ENCODE measurements at places on chromosomes 12 and 14.

- DNase-seq, result no peak
Observed at GRCh38 chr12:113684908-113685782, 213.5 kb upstream of the LHX5 start.

GRCh38 chr14:49861699-49862088, 9.1 kb upstream of the NEMF start:
- DNase-seq, result peak; percentile 54

GRCh38 chr12:25553098-25553497, at the start of gene LMNTD1:
LMNTD1 (minus strand) TSS chr12:25553283; CDS start chr12:25552959, 324 bp downstream.
- DNase-seq, result no peak

DNA sequence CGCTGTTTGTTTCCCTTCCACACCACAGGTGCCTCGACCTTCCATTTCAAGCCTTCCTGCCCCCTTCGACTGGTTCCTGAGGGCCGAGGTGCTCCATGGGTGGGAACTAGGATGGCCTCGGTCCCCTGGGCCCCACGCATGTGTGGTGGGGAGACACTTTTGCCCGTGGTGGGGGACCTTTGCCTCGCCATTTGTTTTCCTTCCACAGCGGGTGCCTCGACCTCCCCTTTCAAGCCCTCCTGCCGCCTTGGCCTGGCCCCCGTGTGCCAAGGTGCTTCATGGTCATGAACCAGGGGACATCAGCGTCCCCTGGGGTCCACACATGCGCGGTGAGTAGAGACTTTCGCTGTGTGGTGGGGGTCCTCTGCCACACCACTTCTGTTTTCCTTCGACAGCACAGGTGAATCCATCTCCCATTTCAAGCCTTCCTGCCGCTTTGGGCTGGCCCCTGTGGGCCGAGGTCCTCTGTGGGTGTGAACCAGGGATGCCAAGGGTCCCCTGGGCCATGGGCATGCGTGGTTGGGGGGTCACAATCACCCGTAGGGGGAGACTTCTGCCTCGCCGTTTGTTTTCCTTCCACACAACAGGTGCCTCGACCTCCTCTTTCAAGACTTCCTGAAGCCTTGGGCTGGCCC, 364.4 kb downstream of the ALG10 start:
- no peak for DNase-seq

GRCh38 chr14:21840765-21841164, 167.1 kb upstream of the OR4E1 start:
- DNase-seq, result no peak

DNA sequence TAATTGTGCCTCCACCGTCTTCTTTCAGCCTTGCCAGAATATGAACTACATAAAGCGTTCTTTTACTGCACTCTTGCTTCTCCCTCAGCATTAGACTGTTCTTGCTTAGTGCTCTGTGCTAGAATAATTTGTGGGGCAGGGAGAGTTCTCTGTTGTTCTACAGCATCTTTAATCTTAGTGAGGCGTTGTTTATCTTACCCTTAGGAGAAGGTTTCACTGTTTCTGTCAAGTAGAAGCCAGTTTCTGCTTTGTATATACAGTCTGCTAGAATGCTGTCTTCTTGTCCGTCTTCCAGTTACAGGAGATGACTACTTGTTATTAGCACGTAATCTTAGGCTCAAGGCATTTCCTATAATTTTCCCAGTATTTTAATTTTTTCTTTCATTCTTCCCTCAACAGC, 458.0 kb downstream of the FLRT2 start:
- DNase-seq, result no peak

DNA sequence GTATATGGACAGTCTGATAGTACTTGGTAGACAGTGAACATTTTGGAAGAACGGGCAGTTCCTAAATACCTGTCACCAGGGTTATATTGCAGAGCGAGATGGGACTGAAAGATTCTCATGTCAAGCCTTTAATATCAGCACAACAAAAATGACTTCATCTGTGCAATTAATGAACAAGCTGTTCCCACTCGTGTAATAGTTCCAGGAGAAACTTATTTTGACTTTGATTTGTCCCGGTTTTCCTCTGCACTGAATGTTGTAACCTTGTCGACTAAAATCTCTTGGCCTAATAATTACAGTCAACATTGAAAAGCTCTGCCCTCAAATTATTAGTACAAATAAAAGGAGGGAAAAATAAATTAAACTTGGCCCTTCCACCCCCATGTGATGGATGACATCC, 79.5 kb downstream of the WASHC3 start:
- no peak for DNase-seq

- no peak for DNase-seq
Observed at GRCh38 chr14:58356268-58356667, 39.5 kb upstream of the TOMM20L start.

GRCh38 chr14:62988967-62989366, 56.3 kb downstream of the KCNH5 start:
- no peak for DNase-seq

DNA sequence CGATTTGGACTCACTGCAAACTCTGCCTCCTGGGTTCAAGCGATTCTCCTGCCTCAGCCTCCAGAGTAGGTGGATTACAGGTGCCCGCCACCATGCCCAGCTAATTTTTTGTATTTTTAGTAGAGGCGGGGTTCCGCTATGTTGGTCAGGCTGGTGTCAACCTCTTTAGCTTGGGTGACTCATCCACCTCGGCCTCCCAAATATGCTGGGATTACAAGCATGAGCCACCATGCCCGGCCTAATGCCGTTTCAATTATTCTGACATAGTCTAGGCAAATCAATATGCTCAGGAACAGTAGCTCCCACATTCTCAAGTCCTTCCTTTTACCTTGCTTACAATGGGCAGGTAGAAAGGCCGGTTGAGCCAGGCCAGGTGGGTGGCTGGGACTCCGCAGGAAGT, 82.0 kb upstream of the EEA1 start:
- no peak for DNase-seq

GRCh38 chr12:59182191-59182590, 261.9 kb upstream of the LRIG3 start:
- DNase-seq, result peak; percentile 2

DNA sequence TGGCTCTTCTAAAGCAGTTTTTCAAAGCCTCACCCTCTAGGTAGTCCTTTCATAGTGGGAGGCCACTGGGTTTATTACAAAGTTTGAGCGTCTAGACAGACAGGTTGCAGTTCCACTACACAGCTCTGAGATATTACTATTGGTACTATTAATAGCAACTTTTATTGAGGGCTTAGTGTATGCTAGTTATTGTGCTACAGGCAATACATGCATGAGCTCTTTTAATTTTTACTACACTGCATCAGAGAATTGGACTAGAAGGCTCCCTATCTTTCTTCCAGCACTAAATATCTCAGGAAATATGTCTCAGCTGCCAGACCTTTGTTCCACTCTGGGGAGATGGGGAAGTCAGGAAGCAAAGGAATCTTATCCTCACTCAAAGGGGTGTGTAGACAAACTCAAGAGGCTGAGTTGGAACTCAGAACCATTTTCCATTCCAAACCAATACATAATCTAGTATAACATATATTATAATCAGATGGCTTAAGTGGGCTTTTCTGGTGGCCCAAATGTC, 161.8 kb upstream of the SLC38A2 start:
- DNase-seq, result no peak

DNA sequence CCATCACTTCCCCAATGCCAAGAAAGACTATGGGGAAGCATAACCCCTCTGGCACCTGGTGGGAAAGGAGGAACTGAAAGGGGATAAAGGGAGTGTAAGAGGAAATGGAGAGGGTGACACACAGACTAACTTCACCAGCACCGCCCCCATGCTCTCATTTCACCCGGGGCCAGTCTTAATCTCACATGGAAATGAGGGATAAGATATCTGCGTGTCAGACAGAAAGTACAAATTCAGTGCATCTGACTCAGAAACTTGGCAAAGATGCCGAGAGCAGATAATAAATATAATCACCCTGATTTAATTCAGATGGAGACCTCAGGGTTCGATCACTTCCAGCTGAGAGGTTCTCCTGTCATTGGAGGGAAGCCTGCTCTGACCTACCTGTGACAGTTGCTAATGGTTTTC, 191.6 kb downstream of the DUSP6 start:
- DNase-seq, result peak; percentile 47

- no peak for DNase-seq
Observed at GRCh38 chr12:91695964-91696363, 449.7 kb downstream of the BTG1 start.

- no peak for DNase-seq
Observed at GRCh38 chr12:91111366-91112325, at the start of gene LUM. LUM (minus strand) TSS chr12:91111494; CDS start chr12:91108979, 2,515 bp downstream.

DNA sequence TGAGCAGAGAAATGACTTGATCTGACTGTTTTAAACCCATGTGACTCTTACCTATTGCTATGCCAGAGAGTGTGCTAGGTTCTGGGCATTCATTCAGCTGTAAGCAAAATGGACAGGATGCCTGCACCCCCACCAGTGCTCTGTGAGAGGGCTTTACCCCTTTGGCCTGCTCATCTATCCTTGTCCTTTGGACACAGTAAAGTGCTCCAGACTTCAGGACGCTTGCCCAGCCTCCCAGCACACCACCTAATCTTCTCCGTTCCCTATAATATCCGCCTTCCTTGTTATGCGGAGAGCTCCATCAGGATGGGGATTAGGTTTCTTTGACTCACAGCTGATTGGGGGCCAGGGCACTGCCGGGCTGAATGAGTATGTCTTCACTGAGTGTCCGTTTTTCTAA, 4.4 kb upstream of the ZNF839 start:
- DNase-seq, result no peak

DNA sequence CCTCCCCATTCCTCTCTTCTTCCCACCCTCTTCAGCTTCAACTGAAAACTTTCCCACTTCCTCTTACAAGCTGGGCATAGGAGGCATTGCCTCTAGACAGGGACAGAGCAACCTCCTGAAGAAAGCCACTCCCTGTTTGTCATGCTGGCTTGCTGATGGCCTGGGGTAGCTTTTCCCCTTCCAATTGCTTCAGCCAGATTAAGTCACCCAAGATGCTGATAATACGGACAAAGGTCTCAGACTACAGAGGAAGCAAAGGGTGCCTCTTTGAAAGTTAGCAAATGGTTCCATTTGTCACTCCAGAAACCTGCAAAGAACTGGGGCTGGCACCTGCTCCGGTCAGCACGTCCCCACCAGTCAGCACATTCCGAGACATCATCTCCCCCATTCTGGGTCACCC, 6.0 kb downstream of the KRT2 start:
- no peak for DNase-seq

DNA sequence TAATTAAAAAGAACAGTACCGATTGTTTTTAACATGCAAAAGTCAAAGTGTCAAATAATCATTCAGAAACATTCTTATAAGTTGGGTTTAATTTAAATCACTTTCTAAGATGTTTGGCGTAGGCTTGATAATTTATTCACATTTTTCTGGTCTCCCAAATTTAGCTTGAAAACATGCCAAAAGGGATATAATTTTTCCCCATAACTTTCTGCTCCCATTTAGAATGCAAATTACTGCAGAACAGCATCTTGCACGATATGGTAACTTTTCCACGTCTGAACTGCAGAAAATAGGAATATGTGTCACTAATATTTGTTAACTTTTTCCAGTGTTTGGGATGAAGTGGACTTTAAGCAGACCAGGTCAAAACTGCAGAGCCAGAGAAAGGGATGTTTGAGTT, 1592.4 kb upstream of the SEL1L start:
- no peak for DNase-seq

DNA sequence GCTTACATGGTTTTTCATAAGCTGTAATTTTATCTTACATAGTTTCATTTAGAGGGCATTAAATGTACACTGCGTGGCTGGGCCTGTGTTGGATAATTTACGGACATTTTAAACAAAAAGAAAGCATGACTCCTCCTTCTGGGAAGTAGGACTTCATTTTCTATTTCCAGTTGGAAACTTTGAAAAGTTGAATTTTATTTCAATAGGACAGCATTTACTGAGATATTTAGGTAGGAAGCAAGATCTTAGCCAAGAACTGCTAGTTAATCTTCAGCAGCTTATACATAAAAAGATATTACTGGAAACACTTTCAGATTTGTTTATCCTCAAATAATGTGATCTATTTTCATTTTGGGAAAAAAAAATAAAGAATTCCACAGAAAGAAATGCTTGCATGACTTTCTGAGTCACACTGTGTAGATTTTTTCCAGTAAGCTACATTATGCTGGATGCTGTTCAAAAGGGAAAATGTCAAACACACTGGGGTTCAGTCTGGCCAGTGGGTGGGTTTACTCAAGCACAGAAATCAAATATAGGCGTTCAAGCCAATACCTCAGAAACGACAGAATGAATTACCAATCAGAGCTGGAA, 239.4 kb upstream of the KRR1 start:
- DNase-seq, result no peak

- no peak for DNase-seq
Observed at GRCh38 chr12:67572492-67572891, 76.1 kb upstream of the DYRK2 start.

Measured in activated T-cell treated with anti-CD3 and anti-CD28 coated beads for 24 hours (primary cell).